Bone marrow (tissue), 2 donors: ENCODE measurements at places on chromosomes 6 and 20.

GRCh38 chr20:57135875-57136274, 130.6 kb downstream of the BMP7 start:
- no peak for DNase-seq

- no peak for DNase-seq
These were observed 72.3 kb downstream of the MRPL14 start for GRCh38 chr6:44054721-44055559.

- no peak for DNase-seq
These were observed 31.8 kb downstream of the SNRNP48 start for GRCh38 chr6:7621761-7622160.

DNA sequence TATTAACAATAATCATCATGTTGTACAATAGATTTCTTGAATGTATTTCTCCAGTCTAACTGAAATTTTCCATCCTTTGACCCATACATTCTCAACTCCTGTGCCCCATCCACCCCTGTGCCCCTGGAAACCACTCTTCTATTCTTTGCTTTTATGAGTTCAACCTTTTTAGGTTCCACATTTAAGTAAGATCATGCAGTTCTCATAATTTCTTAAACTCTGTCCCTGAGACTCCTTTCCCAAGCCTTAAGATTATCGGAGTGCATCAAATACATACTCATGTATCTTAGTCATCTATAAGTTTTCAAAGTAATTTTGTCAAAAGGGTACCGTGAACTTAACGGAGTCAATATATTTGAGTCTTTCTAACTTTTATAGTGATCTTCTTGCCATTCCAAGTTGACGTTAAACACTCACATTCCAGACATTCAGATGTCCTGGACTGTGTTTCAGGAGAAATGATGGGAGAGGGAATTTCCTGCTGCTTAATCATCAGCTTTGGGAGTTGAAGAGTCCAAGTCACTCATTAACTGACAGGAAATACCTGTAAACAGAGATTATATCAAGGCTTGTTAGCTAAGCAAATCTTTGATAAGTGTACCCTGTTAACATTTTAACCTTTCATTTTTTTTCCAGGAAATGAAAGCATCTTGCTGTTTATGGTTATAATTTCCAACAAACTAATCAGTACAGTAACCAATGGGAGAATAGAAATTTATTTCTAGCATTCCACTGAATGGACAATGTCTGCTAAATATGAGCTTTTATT, 73.3 kb downstream of the ADGRG6 start:
- no peak for DNase-seq

GRCh38 chr20:34250005-34250404, 8.8 kb downstream of the ASIP start:
- no peak for DNase-seq

DNA sequence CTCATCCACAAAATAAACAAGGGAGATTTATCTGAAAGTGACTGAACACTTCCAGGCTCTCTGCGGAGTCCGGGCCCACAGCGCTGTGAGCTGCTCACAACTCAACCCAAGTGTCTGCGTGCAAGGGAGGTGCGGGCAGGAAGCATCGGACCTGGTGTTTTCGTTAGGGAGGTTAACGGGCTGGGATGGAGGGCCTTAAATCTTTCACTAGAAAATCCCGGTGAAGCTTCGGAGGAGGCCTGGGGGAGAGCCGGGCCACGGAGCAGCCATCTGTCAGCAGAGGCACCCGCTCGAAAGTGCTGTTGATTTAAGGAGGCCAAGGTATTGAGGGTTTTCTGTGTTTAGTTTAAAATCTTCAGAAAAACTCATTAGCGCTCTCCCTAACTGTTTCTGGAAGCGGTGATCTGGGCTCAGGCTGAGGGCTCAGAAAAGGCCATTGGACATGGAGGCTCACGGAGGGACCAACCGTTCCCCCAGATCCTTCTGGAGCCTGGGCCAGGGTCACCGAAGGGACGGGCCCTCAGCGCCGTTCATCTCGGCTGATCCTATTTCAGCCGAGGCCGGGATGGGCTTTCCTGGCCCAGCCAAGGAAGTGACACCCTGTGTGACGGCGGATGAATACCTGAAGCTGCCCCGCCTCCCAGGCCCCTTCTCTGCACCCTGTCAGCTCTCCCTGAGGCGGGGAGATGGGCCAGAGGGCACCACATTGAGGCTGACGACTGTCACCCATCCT, 20.7 kb downstream of the GATA5 start:
- no peak for DNase-seq

GRCh38 chr6:111716325-111716724, 110.6 kb upstream of the TRAF3IP2 start:
- DNase-seq: no peak

GRCh38 chr20:62888910-62889309, 27.3 kb upstream of the TCFL5 start:
- DNase-seq: no peak

- no peak for DNase-seq
These were observed 49.0 kb downstream of the SOBP start for GRCh38 chr6:107538856-107539387.

- DNase-seq: no peak
These were observed 85.3 kb downstream of the NKAIN2 start for GRCh38 chr6:123888771-123889513.

DNA sequence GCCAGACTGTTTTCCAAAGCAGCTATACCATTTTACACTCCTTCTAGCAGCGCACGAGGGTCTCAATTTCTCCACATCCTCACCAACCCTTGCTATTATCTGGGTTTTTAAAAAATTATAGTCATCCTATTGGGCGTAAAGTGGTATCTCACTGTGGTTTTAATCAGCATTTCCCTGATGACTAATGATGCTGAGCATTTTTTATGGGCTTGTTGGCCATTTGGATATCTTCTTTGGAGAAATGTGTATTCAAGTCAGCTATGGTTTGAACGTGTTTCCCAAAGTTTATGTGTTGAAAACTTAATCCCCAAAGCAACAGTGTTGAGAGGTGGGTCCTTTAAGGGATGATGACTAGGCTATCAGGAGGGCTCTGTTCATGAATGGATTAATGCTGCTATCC, 6.7 kb downstream of the MCUR1 start:
- no peak for DNase-seq

DNA sequence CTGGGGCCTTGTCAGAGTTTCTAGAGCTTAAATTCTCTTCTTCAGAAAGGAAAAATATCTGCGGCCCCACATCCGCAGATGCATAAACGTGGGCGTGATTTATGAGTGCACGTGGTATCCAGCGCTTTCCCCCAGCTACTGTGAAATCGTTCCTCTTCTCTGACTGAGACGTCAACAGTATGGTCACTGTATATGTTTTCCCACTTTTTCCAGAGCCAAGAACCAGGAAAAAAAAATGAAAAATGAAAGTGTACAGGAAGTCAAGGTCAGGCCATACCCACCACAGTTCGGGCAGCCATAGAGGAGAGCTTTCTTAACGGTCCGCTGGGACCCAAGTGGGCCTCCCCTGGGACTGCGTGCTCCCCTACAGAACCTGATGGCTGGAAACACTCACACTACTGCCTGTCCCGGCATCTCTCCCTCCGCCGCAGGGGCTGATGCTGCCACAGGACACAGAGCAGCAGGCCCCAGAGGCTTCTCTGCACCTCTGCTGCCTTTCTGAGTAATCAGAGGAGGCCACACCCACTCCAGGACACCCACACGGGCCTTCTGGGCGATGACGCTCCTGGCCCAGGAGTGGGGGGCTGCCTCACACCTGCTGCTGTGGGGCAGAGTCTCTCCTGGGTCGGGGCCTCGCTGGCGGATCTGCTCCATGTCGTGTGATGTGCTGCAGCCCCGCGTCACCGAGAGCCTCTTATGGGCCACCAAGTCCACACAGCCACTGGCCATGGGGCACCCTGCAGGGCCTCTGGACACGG, 16.4 kb upstream of the STX16 start:
- DNase-seq: no peak

DNA sequence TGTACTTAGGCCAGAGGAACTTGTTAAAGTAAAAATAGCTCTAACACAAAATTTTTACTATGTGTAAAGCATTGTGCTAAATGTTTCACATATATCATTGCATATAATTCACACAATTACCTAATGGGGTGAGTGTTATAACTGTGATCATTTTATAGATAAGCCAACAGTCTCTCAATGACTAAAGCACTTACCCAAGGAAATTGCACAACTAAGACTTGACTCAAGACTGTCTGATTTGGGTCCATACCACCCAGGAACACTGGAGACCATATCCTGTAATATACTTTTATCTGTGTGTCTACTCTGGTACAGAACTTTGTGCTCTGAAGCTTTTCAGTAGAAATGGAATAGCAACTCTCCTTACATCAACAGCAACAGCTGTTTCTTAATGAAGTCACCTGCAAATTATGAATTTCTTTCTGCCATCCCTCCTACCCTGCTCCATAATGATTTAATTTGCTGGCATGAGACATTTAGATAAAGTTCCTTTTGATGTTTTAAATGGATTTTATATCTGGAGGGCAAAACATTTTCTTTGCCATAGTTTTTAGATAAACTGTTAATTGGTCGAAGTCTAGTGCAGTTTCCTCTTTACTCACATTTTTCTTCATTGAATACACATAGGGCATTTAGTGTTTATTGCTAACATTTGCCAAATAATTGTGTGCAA, 47.5 kb downstream of the TSPYL4 start:
- DNase-seq: no peak

- no peak for DNase-seq
These were observed at the start of gene RIMS4 for GRCh38 chr20:44810391-44811149. Gene RIMS4, minus strand, starts transcription at chr20:44810546. Its CDS starts 275 bp downstream, at chr20:44810271.

- no peak for DNase-seq
These were observed 363.3 kb downstream of the KIF16B start for GRCh38 chr20:16209951-16210361.

GRCh38 chr6:31468311-31468710, 29.6 kb upstream of the MICB start:
- DNase-seq: no peak

GRCh38 chr6:155036907-155037306, 41.8 kb downstream of the TIAM2 start:
- DNase-seq: no peak

DNA sequence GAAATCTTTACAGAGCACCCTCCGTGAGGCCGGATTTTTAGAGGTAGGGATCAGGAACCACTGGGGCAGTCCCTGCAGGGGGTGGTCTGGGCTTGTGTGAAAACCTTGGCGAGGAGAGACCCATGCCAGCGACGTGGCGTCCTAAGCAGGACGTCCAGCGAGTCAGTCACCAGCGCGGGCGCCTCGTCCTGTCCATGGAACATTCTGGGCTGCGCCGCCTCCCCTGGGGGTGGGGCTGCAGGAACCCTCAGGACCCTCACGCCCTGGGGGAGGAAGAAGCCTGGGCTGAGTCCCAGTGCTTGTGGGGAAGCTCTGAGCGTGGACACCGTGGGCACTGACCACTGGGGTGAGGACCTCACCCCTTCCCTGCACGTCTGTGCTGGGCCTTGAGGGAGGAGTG, 25.7 kb upstream of the DACT2 start:
- DNase-seq: no peak

DNA sequence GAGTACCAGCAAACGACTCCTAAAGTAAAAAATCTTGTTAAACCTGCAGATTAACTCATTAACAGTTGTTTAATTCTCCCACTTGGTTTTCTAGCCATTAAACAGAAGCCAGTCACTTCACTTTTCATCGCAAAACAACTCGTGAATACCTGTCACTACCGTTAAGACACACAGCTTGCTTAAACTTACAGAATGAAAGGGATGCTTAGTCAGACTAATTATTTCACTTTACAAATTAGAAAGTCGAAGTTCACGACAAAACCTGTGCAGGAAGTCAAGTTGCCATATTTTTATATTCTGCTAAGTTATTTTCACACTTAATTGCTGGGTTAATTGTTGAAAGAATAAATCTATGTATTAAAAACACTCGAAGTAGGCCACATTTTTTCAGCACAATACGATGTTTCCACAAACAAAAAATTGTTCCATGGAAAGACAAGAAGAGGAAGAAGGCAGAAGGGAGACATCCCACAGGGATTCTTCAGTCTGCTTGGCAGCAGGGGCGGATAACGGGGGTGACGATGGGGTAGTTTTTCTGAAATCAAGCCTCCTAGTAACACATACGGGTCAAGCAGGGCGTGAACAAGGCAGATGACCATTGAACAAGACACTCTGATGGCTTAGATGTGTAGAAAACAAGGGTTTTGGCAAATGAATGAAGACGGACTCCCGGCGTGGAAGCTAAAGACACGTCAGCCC, 933 bp downstream of the SSR1 start:
- DNase-seq: no peak

DNA sequence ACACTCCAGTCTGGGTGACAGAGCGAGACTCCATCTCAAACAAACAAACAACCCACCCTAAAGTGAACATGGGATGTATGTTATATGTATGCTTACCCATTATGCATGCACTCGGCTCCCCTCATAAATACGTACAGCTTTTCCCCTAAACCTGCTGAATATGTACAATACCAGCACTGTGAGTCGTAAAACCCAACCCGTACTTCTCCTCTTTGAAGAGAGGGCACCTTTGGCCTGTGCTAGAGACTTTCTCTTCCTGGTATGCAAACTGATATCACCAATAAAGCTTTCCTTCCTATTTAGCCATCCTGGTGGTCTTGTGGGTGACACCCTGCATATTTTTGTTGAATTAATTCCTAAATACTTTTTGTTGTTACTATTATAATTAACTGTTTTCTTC, 51.3 kb downstream of the VSTM2L start:
- no peak for DNase-seq

DNA sequence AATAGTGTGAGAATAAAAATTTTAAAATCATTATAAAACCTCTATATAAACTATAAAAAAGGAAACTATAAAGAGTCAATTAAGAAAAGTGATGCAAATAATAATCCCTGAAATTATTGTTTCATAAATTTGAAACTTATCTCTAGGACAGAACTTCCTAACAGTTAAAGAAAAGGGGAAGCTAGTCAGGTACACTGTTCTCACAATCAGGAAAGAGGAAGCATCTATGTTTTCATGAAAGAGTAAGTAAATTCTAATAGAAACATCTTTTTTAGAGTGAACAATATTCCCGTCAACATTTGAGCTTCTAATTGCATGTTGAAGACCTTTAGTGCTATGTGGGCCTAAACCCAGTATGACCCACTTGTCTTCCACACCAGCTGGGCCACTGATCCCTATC, 1.2 kb upstream of the ADGRF1 start:
- DNase-seq: peak; percentile 68

DNA sequence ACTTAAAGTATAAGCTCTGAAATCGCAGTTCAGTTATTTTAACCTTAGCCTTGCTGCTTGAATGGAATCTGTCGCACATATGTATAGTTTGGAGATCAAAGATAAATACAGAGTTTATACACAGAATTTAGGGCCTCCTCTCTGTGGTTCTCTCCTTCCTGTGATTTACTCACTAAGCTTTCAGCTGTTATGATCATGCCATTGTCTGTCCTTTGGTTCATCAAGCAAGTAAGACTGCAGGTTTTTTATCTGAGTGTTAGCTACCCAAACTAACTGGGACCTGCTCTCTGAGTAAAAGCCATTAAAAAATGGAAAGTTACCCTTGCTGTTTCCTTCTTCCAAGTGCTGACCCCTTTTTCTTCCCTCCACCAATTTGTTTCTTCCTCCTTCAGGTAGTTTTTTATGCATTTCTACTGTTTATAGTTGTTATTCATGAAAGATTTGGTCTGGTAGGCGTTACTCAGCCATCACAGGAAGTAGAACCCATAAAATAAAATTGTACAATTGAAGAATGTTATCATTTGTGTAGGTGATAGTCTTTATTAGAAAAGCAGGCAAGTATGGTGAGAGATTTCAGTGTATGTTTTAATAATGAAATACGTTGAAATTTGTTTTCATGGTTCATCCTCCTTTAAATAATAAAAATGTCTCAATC, 33.7 kb upstream of the SUMO4 start:
- no peak for DNase-seq
